ENCODE measurements at places on chromosomes 7 and 10.

GRCh38 chr10:124872681-124873080, 69.2 kb upstream of the ZRANB1 start:
- DNase-seq: no peak

GRCh38 chr7:51459809-51460208, 143.2 kb upstream of the COBL start:
- DNase-seq: no peak

DNA sequence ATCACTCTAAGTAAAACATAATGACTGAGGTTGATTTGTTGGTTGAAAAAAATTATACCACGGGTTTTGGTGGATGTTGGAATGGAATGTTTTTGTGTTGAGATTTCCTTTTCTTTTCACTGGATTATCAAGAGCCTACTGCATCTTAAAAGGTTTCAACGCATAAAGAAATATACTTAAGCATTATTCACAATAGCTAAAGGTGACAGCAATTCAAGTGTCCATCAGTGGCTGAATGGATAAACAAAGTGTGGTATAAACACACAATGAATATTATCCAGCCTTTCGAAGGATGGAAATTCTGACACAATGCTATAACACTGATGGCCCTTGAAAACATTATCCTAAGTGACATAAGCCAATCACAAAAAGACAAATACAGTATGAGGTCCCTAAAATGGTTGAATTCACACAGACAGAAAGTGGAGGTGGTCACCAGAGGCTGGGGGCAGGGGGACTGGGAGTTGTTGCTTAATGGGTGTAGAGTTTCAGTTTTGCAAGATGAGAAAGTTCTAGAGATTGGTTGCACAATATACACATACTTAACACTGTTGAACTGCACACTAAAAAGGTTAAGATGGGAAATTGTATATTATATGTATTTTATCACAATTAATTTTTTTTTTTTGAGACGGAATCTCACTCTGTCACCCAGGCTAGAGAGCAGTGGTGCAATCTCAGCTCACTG, 122.3 kb downstream of the NRP1 start:
- no peak for DNase-seq

GRCh38 chr7:143416565-143417149, 8.0 kb upstream of the EPHA1 start:
- DNase-seq: no peak

DNA sequence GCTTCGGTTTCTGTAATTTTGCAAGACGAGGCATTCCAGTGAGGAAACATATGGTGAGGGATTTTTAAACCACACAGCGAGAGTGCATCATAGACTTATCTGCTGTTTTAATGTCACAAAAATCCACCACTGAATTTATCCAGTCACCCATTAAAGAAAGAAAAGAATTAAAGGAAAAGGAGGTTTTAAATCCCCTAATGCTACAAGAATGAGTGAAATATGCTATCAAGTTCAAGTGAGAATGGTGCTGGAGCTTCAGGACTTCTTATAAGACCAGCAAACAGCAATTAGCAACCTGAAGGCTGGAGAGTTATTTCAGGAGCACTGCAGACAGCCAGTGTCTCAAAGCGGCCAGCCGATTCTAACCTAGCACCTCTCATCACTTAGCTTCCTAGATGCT, 439.1 kb upstream of the MGMT start:
- no peak for DNase-seq

DNA sequence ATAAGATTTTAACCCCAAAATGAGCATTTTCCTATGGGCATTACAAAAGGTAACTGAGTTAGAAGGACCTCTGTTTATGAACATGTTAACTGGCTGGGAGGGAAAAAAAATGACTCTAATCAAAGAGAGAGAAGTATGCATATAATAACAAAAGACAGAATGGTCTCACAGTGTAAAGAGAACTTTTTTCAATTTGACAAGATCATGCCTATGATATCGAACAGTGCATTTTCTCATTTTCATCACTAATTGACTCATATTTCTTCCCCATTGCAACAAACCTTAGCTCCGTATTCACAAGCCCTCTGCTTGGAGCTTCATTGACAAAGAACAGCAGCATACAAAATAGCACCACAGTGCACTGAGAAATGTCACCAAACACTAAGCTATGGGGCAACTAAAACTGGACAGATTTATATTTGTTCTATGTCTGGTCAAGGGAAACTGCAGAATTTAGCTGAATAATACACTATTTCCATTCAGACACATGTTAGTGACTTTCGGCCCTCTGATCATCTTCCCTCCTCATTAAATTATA, 45.6 kb downstream of the SMURF1 start:
- DNase-seq: no peak

- DNase-seq: no peak
These were observed 170.9 kb upstream of the INHBA start for GRCh38 chr7:41873741-41874140.

DNA sequence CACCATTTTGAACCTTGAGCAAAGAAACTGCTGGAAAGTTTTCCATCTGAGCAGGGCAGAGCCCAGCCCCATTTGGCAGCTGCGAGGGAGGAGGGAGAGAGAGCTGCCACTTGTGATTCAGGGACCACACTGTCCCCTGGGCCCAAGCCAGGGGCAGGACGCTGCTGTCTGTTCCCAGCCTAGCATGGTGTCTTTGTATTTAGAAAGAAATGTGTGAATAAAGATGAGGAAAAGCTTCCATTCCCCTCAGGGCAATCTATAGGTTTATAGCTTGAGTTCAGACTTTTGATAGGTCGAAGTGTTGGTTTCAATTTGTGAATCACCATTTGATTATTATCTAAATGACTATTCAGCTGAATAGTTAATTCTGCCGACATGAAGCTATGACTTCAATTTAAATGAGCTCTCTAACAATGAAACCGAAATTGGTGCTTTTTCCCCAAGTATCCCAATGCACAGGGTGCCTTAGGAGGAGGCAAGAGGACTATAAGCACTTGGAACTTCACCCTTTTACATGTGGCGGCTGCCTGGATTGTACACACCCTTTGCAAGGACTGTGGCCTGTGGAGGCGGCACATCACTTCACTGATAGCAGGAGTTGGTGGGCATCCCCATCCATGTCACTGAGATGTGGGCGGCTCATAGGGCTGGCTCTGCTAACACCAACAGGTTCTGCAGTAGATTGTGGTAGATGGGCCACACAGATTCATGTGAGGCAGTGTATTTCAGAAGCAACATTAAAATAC, 223.5 kb downstream of the CCDC3 start:
- DNase-seq: no peak

GRCh38 chr10:32481606-32482005, 35.7 kb downstream of the CCDC7 start:
- DNase-seq: no peak

GRCh38 chr7:93958216-93958615, 36.7 kb downstream of the GNG11 start:
- DNase-seq: no peak

GRCh38 chr10:16156681-16157080, 280.1 kb upstream of the PTER start:
- no peak for DNase-seq

GRCh38 chr10:35554461-35555056, 50.6 kb upstream of the GJD4 start:
- DNase-seq: no peak

- DNase-seq: no peak
These were observed 37.0 kb upstream of the NRF1 start for GRCh38 chr7:129574487-129574886.

- DNase-seq: no peak
These were observed 8.0 kb upstream of the CSTF2T start for GRCh38 chr10:51707392-51707791.

- DNase-seq: peak; percentile 74
These were observed at the start of gene DGKB for GRCh38 chr7:14902589-14903067. Gene DGKB (minus strand): TSS chr7:14902751.

DNA sequence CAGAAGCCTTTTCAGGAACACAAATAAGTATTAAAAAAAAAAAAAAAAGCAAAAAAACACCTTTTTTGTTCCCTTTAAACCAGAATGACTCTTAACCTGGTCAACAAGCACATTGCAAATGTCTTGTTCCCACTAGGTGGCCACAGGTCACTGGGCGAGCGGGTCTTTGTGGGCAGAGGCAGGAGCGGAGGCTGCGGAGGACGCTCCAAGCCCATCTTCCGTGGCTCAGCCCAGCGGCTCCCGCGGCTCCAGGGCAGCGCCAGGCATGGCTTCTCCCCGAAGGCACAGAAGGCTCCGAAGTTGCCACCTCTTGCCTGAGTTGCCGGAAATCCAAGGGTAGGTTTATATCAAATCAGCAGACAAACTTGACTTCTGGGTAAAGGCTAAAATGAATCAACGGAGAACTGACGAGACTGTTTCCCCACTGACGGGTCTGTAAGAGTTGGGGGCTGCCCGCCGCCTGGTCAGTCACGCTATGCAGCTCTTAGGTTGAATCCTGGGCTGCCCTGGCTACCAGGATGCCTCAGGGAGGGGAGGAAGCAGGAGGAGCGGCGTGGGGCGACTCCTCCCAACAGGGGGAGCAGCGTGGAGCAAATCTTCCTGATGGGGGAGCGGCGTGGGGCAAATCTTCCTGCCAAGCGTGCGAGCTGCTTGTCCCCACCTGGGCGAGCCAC, 144.5 kb downstream of the PTPRN2 start:
- DNase-seq: no peak

GRCh38 chr7:130207033-130207432, 627 bp upstream of the SSMEM1 start:
- DNase-seq: no peak

DNA sequence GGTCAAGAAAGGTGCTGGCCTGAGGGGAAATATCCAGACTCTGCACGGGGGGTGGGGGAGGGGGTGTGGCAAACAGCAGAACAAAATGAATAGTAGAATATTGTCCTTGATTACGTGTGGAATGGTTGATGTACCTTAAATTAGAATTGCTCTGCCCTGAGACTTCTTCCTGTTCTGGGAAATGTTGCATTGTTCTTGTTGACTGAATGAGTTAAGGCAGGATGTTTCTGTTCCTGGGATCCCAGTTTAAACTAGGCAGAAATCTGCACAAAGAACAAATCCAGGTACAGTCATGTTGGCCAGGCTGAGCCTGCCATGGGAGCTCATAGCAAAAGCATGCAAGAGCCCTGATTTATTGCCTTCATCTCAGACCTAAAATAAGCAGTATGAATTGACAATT, 558.7 kb upstream of the VSTM2A start:
- no peak for DNase-seq

- DNase-seq: no peak
These were observed 302.9 kb downstream of the WDR37 start for GRCh38 chr10:1358860-1359625.

GRCh38 chr7:54788664-54789063, 29.7 kb upstream of the SEC61G start:
- DNase-seq: no peak

GRCh38 chr10:80443531-80443974, 10.6 kb upstream of the TSPAN14 start:
- DNase-seq: no peak

DNA sequence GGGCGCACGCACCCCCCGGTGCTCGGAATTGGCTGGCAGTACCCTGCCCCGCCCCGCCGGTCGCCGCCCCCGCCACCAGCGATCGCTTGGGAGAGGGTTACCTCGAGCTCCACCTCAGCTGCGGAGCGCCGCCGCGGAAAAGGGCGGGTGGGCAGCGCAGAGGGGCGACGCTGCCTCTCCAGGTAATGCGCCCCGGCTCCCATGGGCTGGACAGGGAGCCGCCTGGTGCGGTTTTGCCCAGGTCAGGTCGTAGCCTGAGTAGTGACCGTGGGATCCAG, 1.3 kb downstream of the PFKFB3 start:
- no peak for DNase-seq

GRCh38 chr10:37872955-37873354, 15.5 kb upstream of the ZNF248 start:
- DNase-seq: no peak

DNA sequence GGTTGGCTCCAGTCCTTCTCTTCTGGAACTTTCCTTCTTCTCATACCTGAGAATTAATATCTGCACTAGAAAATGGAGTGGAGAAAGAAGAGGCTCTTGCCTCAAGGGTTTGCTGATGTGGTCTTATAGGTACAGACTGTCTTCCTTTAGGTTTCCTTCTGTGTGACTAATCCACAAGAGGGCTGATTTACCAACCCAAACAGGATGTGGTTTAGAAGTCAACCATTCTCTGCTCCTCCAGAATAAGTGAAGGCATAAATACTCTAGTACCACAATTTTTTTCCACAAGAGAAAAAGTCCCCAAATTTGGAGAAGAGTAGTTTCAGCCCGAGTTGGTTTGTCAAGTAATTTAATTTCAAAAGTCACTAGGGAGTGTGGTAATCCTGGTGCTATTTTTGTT, 85.8 kb downstream of the NRP1 start:
- DNase-seq: no peak

DNA sequence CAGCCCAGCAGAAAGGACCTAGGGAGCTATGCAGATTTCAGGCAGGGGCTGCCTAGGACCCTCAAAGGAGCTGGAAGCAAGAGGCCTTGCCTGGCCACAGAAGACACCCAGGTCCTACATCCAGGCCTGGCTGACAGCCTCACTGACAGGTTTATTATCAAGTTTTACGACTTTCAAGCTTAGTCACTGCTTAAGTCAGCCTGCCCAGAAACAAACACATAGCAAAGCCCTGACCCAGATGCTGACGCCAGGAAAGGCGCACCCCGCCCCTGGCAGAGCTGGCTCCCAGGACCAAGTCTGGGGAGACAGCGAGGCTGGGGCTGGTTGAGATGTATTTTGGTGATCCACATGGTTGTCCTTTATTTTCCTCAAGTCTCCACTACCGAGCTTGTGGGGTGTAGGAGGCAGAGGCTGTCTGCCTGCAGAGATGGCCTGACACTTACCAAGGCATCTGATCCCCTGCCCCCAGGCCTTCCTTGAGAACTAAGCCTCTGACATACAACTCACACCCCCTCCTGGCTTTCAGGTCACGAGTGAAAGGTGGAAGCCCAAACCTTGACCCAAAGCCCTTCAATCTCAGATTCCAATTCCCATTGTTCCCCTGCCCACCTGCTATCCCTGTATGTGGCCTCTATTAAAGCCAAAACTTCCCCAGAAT, 80.7 kb upstream of the EMX2 start:
- peak; percentile 90 for DNase-seq

DNA sequence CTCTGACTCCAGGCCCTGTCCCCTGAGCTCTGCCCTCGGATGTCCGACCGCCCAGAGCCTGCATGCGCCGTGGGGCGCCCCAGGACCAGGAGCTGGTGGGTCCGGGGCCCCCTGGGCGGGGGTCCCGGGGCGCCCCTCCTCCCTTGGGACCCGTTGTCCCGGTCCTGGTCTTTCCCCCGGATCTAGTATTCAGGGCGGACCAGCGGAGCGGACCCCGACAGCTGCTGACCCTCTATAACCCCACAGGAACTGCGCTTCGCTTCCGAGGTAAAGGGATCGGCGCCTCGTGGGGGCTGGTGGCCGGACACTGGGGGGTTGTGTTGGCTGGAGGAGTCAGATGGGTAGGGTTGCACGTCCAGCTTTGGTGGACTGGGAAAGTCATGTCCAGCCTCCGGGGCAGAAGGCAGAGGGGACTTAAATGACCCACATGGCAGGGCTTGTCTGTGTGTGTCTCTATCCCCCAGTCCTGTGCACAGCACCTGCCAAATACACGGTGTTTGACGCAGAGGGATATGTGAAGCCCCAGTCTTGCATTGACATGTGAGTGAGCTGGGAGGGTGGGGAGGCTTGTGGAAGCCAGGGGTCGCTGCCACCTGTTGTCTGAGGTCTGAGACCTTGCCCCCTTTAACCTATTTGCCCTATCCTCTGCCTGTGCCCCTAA, 520 bp downstream of the MOSPD3 start:
- DNase-seq: no peak
